ENCODE measurements at places on chromosomes 13 and 19.

DNA sequence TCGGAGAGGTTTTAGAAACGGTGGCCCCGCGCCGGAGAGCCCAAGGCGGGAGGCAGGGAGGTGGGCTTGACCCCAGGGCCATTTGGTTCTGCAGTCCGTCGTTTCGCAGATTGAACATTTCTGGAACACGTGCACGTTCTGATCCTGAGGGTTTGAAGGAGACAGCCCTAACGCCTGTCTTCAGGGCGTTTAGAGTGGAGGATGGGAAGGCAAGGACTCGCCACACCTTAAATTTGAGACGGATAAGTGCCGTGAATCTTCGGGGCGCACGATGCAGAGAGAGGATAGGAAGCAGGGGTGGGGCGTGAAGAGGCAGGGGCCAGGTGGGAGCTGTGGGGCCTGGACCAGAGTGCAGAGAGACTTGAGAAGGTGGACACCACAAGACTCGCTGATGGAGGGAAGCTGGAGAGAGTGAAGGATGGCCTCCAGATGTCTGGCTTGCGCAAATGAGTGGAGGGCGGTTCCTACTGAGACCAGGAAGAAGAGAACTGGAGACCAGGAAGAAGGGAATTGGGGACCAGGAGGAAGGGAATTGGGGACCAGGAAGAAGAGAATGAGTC is 804 bp upstream of the MIER2 start:
- no peak for DNase-seq

DNA sequence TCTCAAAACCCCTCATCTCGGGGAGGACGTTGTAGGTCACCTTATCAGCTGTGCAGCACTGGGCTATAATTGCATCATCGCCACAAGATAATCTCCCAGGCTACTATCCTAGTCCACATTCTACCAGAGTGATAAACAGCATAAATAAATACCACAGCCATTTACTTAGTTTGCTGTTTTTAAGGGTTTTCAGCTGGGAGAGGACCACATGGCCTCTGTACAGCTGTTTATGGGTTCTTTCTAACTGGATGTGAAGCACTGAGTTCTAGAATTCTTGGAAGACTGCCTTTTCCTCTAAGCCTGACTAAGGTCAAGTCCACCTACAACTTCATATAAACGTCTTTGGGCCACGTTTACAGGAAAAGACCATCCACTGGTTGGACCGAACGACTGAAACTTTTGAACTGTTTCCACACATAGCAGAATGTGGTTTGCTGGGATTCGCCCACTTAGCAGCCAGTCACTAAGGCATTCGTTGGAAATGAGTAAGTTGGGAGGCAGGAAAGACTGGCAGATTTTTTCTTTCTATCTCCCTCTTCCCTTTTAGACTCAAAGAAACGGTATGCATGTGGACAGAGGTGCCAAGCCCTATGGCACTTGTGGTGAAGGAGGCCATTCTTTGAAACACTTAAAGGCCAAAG is 752.5 kb upstream of the SGCG start:
- DNase-seq, result no peak

DNA sequence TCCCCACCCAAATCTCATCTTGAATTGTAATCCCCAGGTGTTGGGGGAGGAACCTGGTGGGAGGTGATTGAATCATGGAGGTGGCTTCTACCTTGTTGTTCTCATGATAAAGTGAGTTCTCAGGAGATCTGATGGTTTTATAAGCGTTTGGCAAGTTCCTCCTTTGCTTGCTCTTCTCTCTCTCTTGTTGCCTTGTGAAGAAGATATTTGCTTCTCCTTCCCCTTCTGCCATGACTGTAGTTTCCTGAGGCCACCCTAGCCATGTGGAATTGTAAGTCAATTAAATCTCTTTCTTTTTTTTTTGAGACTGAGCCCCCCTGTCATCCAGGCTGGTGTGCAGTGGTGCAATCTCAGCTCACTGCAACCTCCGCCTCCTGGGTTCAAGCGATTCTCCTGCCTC is 34.4 kb downstream of the VSTM1 start:
- DNase-seq, result no peak

GRCh38 chr13:80551650-80552497 is 210.9 kb upstream of the SPRY2 start:
- DNase-seq, result no peak

GRCh38 chr19:30667746-30668145 is 295.6 kb downstream of the ZNF536 start:
- DNase-seq, result no peak
